Renal pelvis (tissue), 12 donors: ENCODE measurements at places on chromosomes 1 and 21. TPM values are rescaled to one million over a fixed set of nuclear protein-coding genes. Genes with fewer than 3 reads are reported as not detected.

DNA sequence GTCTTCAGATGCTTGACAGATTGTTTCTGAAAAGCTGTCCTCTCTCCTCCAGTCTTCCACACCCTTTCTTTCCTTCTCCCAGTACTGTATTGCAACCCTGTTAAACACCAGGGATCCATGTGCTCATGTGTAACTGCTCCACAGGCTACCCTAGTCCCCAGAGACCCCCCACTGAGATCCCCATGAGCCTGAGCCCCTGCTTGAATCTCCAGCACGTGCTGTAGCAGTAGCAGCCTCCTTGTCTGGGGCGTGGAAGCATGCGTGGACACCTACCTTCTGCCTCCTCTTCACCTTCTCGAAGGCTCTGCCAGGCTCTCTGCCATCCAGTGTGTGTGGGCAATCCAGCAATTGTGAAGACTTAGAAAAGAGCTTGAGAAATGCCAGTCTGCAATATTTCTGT lies 25.2 kb downstream of the GPR137B start:
- DNase-seq: no peak

MMP23B gene
- 34.6 TPM for polyA plus RNA-seq

GRCh38 chr21:37419228-37419906 lies 52.8 kb downstream of the DYRK1A start:
- no peak for DNase-seq

DNA sequence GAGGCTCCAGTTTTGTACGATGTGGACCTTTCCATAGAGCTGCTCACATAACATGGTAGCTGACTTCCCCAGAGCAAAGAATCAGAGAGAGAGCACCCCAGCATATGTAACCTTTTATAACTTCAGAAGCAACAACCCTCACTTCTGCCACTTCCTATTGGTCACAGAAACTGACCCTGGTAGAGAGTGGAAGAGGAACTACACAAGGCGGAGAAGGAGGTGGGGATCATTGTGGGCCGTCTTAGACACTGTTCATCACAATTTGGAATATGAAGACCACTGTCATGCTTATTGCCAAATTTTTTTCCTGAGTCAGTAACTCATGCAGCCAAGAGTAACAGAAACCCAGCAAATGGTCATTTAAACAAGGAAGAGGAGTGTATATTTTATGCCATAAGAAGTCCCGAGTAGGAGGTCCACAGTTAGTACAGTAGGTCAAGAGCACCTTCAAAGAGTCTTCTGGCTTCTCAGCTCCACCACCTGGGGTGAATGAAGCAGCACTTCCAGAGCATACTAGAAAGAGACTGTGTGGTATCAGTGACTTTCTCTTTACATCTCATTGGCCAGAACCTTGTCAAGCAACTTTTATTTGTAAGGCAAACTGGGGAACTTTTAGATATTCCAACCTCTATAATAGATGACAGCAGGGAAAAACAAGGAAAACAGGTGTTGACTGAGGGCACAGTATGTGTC lies 71.8 kb downstream of the ODF2L start:
- DNase-seq: no peak

TMPRSS3 gene
- 3.4 TPM for polyA plus RNA-seq

NCDN gene
- 20.4 TPM for polyA plus RNA-seq
